Stimulated activated CD8-positive, alpha-beta memory T cell treated with anti-CD3 and anti-CD28 coated beads, Interleukin-15, amount 100 ng/mL, for 1 hour (primary cell): ENCODE measurements at places on chromosomes 16 and 17.

- no peak for DNase-seq
Observed at GRCh38 chr16:60181536-60181935, 1447.4 kb upstream of the GOT2 start.

- no peak for DNase-seq
Observed at GRCh38 chr16:68234188-68235107, 1.5 kb downstream of the ESRP2 start.

GRCh38 chr16:82199209-82199608, 29.2 kb upstream of the MPHOSPH6 start:
- no peak for DNase-seq

- DNase-seq, result no peak
Observed at GRCh38 chr17:42944211-42944610, 20.0 kb downstream of the AARSD1 start.
